Anterior cingulate cortex (tissue), 58 donors: ENCODE measurements at places on chromosomes 3 and 15.
A peak's percentile ranks its signal among the peaks of the same experiment; 100 is the strongest.

DNA sequence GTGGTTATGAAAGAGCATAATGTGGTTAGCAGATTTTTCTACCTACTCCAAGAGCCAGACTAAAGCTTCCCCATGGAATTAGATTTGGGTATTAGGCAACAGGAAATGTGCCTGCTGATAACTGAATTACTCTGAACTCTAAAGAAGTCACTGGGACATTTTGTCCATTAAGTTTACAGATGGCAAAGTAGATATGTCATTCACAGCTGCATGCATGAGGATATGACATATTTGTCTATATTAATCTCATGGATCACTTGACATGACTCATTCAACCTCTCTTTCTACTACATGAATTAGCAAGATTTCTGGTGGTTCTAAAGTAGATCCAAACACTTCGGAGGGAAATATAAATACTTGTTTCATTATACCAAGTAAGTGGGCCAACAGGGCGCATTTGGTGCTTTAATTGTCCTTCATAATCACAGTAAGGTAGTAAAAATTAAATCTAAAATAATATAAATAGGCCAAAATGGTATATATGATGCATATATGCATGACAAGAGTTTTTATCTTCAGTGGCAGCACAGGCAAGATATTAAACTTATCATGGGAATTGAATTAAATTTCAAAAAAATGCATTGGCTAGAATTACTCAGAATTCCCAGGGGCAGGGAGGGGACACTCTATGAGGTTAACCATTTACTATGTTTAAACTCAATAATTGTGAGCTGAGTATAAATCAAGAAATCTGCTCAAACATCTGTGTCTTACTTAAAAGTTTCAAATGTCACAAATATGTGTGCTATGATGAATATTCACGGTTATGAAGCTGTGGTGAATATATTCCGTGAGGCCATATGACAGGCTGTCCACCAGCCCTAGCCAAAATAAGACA is 365.3 kb upstream of the KCNMB2 start:
- DNase-seq: no peak

DNA sequence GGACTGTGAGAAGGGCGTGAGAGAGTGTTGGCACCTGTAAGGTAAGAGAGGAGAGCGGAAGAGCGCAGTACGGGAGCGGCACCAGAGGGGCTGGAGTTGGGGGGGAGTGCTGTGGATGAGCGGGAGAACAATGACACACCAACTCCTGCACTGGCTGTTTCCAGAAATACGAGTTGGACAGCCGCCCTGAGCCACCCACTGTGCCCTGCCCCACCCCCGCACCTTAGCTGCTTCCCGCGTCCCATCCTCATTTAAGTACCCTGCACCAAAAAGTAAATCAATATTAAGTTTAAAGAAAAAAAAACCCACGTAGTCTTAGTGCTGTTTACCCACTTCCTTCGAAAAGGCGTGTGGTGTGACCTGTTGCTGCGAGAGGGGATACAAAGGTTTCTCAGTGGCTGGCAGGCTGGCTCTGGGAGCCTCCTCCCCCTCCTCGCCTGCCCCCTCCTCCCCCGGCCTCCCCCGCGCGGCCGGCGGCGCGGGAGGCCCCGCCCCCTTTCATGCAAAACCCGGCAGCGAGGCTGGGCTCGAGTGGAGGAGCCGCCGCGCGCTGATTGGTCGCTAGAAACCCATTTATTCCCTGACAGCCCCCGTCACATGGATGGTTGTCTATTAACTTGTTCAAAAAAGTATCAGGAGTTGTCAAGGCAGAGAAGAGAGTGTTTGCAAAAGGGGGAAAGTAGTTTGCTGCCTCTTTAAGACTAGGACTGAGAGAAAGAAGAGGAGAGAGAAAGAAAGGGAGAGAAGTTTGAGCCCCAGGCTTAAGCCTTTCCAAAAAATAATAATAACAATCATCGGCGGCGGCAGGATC is at the start of gene SOX2:
Gene SOX2, plus strand, starts transcription at position 601 of the 811 bp plus-strand sequence. CDS start 436 bp downstream, outside the sequence.
- DNase-seq: peak; percentile 81

GRCh38 chr3:54443561-54444161 is 321.3 kb downstream of the CACNA2D3 start:
- no peak for DNase-seq

GRCh38 chr15:41367418-41367817 is 34.7 kb downstream of the NUSAP1 start:
- DNase-seq: no peak

- no peak for DNase-seq
Observed at GRCh38 chr3:101203411-101203810, 117.0 kb downstream of the IMPG2 start.

- no peak for DNase-seq
Observed at GRCh38 chr15:73704869-73705645, 20.9 kb downstream of the CD276 start.

DNA sequence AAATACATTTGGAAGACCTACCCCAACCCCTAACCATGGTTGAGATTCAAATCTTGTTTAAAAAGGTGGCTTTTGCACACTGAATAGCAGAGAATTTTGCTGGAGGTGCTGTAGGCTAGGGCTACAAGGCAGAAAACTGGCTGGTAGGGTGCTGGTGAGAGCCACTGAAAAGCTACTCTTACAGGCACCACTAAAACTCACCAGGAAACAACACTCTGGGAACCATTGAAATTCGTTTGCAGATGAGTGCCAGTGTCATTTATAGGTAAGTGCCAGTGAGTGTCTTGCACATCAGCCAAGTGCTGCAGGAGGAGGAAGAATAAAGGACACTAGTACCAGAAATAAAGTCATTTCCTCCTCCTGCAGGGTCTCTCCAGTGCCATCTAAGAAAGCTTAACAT is 610.2 kb downstream of the ZNF385D start:
- DNase-seq: no peak

DNA sequence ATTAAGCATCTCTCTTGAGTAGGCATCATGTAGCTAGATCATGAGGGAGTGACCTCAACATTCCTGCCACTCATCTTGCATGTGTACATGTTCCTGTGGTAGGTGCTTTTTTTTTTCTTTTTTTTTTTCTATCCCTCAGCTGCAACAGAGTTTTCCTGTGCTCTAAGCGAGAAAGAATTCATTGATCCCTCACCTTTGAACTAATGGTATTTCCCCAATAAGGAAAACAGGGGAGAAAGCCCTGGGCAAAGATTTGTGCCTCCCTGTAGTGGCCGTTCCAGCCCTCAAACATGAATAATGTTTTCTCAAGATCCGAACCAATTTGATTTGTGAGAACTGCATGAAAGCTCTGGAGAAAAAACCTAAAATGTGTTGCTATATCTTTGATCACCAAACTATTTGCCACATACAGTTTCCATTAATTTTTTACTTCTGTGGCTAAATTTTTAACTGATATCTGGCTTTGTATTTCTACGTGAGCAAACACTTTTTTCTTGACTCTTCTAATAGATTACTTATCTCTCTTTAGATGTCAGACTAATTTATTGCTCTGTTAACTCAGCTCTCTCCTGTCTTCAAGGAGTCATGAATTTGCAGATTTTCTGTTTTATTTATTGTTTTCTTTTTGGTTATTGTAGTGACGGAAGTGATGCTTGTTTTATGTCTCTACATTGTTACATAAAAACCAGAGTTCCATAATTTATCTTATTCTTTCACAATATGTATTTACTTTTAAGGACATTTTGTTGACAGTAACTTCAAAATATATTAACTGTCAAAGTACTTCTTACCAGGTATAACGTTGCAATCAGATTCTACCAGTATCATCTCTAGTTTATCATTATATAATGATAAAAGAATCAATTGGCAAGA is 1396.5 kb downstream of the OTOL1 start:
- no peak for DNase-seq

- no peak for DNase-seq
Observed at GRCh38 chr3:8152821-8153418, 348.7 kb upstream of the LMCD1 start.

- no peak for DNase-seq
Observed at GRCh38 chr3:8218353-8218940, 283.2 kb upstream of the LMCD1 start.

GRCh38 chr15:57849317-57849716 is 142.8 kb downstream of the POLR2M start:
- no peak for DNase-seq

GRCh38 chr15:59436774-59437141 is 1.2 kb upstream of the FAM81A start:
- DNase-seq: no peak

GRCh38 chr3:195475614-195476013 is 32.8 kb upstream of the ACAP2 start:
- no peak for DNase-seq

DNA sequence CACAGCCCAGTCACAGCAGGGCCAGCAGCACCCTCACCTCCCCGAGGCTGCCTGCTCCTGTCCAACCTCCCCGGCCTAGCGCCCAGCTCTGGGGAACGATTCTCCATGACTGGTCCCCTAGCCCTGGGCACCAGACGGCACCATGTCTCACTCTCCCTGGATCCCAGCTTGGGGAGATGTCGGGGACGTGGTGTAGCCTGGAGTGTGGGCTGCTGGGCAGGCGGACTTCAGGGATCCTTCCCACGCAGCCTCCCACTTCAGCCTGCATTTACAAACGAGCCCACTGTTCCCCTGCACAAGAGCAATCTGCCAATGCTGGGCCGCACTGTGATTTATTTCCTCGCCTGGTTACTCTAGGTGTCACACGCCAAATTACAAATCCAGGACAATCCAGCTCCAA is 31.3 kb downstream of the NUP210 start:
- DNase-seq: no peak

DNA sequence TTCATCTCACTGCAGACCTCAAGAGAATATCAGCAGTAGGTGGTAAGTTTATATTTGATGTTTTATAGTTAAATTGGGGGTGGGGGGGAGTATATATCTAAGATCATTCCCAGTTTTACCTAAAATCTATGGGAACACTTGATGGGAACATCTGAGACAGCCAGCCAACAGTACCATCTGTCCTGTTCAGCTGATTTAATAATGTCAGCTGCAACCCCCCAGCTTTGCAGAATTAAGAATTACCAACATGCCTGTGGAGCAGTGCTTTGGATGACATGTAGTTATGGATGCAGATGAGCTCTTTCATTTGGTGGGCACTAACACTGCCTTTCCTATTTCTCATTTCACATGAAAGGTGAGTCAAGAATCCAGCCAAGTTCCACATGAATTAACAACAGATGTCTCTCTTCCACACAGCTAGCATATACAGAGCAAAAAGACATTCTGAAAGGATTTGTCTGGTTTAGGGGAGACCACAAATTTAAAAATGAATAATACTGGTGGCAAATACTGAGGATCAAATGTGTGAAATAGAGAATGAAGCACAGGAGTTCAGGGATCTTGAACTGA is 76.2 kb downstream of the SETD5 start:
- DNase-seq: no peak

GRCh38 chr3:130850044-130850797 is 43.7 kb upstream of the ATP2C1 start:
- DNase-seq: no peak

DNA sequence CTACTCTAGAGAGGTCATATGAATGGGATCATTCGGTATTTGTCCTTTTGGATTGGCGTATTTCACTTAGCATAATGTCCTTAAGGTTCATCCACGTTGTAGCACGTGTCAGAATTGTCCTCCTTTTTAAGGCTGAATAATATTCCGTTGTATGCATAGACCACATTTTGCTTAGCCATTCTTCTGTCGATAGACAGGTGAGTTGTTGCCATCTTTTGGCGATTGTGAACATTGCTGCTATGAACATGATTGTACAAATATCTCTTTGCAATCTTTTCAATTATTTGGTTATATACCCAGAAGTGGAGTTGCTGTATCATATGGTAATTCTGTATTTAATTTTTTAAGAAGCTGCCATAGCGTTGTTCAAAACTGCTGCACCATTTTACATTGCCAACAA is 52.4 kb upstream of the GOLGA8J start:
- no peak for DNase-seq

GRCh38 chr3:42025370-42026138 is 63.7 kb upstream of the ULK4 start:
- peak; percentile 84 for DNase-seq

DNA sequence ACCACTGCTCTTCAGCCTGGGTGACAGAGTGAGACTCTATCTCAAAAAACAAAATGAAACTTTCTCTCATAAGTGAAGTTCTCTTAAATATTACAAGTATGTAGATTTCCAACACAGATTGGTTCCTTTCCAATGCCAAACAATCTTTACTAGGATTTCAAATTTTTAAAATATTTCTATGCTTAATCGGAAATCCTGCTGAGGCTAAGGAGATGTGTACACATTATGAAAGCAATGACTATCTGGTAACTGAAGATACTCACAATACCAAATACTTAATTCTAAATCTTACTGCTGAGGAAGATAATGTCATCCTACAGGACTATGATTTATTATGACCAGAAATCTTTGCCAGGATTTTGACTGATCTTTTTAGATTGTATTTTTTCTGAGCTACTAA is 255.6 kb upstream of the ZNF717 start:
- no peak for DNase-seq

GRCh38 chr3:15329046-15330005 is 3.1 kb downstream of the SH3BP5 start:
- DNase-seq: no peak

DNA sequence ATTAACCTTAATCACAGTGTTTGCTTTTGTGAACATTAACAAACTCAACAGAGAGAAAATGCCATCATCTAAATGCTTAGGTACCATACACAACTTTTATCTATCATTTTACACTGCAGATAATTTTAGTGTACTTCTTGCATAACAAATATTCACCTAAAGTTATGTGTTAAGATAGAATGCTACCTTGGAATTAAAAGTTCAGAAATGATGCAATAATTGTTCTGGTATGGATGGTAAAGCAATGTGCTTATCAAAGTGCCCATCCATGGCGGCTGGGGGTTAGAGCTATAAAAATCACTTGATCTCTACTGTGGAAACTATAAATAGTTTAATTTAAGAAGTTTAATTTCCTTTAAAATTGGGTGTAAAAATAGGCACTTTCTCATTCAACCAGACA is 28.7 kb downstream of the SATB1 start:
- no peak for DNase-seq

DNA sequence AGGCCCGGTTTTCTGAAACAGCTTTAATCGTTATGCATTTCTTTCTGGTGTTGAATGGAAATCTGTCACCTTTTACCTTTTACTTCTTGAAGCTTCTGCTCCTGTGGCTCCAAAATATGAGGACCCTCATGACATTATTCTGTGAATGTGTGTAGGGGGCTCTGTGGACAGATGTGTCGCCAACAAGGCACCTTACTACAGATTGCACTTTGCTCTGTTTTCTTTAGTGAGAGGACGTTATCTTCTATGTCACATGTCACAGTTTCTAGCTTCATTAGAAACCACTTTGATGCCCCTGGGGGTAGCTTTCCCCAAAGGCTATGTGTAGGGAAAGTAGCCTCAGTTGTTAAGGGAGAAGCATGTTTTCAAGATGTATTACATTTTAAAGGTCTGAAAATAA is 195.6 kb downstream of the ZNF621 start:
- DNase-seq: no peak

GRCh38 chr3:115588201-115589115 is 34.9 kb upstream of the GAP43 start:
- DNase-seq: no peak
